ENCODE measurements at places on chromosomes 2 and 18.

- no peak for DNase-seq
These were observed 44.0 kb downstream of the MYL12B start for GRCh38 chr18:3305933-3306332.

- DNase-seq: no peak
These were observed 11.5 kb upstream of the C2orf42 start for GRCh38 chr2:70202236-70202806.

DNA sequence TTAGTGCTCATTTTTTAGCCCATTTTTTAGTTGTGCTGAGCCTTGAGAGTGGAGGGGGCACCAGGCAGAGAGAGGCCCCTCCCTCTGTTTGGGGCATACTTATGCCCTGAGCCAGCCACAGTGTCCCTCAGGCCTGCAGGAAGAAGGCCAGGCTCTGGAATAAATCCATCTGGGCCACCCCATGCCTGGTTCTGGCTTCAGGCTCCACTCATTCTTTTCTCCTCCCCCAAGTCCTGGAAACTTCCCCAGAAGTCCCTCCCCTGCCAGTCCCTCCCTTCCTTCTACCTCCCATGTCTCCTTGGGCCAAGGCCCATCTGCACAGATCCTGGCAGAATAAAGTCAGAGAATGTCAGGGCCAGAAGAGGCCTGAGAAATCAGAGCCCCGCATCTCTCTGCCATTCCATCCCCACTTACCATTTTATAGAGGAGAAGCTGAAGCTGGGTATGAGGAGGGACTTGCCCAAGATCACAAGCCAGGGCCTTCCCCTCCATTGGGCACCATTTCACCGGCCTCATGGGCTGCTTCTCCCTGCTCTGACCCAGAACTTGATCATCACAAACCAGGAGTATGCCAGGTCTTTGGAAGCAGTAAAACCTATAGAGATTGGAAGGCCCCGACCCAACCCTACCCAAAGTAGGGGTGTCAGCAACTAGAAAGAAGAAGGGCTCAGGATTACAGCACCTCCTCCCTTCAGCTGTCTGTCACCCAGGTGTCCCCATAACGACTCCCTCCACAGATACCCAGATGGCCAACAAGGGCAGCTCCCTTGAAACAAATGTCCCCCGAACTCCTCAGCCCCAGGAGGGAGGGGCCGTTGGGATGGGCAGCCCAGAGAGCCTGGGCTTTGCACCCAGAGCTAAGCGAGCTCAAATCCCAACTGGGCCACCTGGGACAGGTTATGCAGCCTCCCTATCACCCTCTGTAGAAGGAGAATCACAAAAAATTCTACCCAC is 108.4 kb downstream of the POLR1A start:
- no peak for DNase-seq

DNA sequence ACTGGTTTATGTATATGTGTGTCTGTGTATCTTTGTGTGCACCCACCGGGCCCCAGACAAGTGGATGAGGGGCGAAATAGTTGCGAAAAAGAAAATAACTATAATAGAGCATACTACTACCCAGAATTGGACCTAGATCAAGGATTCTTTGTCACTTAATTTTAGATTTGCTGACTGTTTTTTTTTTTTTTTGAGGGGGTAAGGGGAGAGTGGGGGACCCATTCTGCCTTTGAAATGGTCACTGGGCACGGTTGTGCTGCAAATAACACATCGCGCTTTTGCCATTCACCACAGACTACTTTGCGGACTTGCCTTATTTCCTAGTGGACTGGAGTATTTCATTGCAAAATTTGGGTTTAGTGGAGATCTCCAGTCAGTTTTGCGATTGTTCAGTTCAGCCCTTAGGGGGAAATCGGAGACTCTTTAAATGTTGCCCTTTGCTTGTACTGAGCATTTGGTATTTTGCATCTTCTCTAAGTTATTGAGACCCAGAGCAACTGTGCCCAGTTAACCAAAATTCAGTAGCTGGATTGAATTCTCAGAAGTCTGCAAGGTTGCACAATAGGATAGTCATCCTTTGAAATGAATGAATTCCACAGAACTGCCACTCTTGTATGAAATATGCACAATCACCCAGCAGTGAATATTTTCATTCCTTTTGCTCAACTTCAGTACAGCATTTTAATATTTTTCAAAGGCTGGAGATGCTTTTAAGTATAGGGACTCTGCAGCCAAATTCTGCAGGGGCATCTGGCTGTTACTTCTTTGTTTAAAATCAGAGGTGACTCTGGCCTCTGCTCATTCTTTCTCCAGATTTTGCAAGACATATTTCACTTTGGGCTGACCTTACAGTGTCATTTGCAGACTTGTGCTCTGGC is 2.9 kb downstream of the TRIB2 start:
- DNase-seq: no peak

- no peak for DNase-seq
These were observed at the start of gene MBP for GRCh38 chr18:77132369-77133050. Gene MBP, minus strand, starts transcription at chr18:77132783. Its CDS starts 27,522 bp downstream, at chr18:77105261.

DNA sequence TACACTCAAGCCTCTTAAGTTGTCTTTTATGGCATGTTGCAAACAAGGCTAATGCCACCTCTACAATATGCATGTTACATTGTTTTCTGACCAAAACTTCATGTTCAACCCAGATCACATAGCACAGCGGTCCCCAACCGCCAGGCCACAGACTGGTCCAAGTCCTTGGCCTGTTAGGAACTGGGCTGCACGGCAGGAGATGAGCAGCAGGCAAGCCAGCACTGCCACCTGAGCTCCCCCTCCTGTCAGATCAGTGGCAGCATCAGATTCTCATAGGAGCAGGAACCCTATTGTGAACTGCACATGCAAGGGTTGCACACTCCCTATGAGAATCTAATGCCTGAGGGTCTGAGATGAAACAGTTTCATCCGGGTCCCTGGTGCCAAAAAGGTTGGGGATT is 324.8 kb upstream of the CHAC2 start:
- no peak for DNase-seq

All from HTR-8/SVneo (cell line).